Activated CD4-positive, alpha-beta T cell treated with anti-CD3 and anti-CD28 coated beads for 36 hours (primary cell): ENCODE measurements at places on chromosomes 1 and 21. TPM values are rescaled to one million over a fixed set of nuclear protein-coding genes. Genes with fewer than 3 reads are reported as not detected.

DNA sequence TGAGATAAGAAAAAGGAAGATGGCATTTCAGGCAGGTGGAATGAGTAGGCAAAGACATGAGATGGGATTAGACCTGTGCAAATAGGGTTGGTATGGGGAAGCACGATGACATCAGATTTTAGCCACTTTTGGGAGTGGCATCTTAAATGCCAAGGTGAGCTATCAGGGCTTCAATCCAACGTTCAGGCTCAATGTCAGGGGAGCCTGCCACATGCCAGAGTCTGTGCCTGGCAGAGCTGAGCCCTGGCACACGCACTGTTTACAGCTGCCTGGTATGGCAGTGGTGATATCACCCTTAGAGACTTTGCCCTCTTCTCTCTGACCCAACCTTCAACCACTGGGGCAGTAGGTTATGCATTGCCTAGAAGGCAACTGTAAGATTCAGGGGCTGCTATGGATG lies 1.1 kb upstream of the GUCA2B start:
- no peak for DNase-seq
- no peak overlapping the region for H3K27ac ChIP-seq
- H3K4me3 ChIP-seq: no peak overlapping the region
- no peaks in the 10 kb centered on the region for H3K4me1 ChIP-seq

DNA sequence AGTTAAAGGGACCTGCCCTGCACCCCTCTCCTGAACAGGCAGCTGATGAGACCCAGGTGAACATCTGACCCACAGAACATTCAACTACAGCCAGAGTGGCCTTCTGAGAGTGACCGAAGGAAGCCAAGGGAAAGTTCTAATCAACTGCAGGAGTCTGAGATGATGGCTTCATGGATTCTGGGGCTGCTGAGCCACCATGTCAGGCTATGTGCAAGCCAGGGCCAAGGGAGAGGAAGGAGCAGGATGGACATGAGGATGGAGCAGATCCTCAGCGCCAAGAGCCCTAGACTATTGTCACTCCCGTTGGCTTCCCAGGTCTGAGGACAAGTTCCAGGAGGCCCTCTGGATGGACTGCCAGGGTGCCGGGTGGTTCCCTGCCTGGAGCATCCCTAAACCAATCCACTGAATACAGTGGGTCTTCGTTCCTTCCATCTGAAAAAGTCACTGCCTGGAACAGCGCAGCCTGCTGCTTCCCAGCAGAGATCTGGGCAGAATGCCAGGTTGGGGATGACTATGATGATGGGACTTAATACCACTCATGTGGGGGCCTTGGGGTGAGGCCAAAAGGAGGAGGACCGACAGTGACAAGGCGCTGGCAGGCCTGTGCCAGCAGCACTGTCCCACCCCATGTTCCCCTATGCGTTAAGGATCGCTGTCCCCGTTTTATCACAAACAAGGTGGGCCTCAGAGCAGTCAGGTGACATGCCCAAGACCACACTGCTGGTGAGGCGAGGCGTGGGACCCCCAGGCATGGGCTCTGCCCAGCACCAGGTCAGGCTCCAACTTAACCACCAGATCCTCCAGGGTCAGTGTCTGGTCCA lies 19.8 kb downstream of the SPOCD1 start:
- DNase-seq: peak; percentile 7
- no peak overlapping the region for H3K4me3 ChIP-seq
- H3K36me3 ChIP-seq: no peaks in the 10 kb centered on the region
- H3K27ac ChIP-seq: no peak overlapping the region
- H3K4me1 ChIP-seq: peaks cover 10% of the 10 kb centered on the region

DNA sequence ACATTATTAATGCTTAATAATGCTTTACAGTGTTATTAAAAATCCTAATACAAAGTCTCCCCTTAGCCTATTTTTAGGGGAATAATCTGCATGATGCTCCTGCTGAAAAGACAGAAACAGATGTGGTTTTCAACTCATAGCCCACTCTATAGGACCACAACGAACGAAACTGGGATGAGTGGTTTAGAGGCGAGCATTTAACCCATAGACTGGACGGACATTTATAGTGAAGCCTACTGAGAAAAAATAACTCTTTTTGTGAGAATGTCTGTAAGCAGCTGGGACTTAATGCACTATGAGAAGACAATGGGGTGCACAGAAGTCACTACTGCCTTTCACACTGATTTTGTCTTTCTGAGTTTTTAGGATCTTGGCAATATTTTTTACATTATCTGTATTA lies 1599.6 kb upstream of the B3GALT2 start:
- no peak for DNase-seq
- H3K27ac ChIP-seq: no peak overlapping the region
- H3K27me3 ChIP-seq: no peaks in the 10 kb centered on the region

The C1QC gene
- total RNA-seq: not detected
